ENCODE measurements at places on chromosomes 13 and 19.

- no peak for DNase-seq
These were observed 29.1 kb downstream of the EPS15L1 start for GRCh38 chr19:16442386-16443276.

DNA sequence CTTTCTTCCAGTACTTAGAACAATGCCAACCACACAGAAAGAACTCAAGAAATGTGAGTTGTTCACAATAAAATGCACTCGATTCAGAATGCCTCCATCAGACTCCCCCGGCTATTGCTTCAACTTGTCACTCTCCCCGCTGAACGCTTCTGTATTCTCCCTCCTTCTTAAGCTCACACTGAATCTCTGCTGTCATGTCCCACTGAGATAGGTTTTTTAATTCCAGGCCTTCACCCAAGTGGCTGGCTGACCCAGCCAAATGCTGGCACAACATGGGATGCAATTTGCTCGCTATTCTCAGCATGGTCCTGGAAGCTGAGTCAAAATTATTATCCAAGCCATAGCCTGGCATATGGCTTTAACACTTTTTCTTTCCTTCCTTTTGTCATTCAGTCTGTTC lies 76.8 kb upstream of the SERP2 start:
- DNase-seq, result no peak

DNA sequence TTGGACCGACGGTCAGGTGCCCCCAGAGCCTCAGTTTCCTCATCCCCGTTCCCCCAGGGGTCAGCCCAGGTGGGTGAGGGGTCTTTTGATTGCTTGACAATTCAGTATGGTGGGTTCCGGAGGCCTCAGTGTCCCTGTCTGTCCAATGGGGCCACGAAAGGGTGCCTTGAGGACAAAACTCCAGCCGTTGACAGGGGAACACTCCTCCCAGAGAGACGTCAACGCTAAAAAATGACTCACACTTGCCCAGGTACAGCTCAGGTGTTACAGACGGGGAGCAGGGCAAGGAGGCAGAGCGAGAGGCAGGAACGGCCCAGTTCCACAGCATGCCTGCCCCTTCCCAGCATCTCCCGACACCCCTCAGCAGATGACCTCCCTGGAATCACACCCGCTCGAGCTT lies 1.8 kb downstream of the TNFAIP8L1 start:
- no peak for DNase-seq

- no peak for DNase-seq
These were observed 365.7 kb upstream of the KLHL1 start for GRCh38 chr13:70473907-70474306.

DNA sequence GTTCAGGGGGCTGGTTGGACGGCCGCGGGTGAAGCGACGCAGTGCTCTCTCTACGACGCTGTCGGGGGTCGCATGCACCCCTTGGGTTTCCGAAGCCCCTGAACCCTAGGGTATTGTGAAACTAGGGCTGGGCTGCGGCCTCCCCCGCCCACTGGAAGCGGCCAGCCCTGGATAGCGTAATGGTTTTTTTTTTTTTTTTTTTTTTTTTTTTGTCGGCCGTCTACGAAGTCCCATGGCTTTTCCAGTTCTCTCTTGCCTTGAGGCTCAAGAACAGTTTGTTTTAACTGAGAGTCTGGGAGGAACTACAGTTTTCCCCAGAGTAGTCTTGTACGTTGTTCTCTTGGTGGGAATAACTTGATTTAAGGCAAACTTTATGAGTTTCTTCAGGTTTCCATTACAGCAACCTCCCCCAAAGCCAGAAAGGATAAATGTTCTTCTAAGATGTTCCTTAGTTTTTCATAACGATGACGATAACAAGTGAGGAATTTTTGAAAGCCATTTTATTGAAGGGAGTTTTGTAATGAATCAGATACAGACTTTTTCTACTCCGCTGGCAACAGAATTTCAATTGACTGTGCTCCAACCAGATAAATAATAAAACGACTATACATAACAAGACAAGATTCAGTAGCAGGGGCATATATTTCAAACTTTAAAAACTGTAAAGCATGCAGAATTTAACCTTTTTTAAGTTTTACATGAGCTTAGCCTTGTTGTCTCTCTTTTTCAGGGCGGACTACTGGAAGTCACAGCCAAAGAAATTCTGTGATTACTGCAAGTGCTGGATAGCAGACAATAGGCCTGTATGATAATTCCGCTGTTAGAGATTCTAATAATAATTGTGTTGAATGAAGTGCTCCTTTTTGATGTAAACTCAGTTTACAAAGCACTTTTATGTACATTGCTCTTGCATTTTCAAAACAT lies 867 bp downstream of the WBP4 start:
- no peak for DNase-seq

- no peak for DNase-seq
These were observed 6.2 kb upstream of the EVI5L start for GRCh38 chr19:7823686-7824301.

DNA sequence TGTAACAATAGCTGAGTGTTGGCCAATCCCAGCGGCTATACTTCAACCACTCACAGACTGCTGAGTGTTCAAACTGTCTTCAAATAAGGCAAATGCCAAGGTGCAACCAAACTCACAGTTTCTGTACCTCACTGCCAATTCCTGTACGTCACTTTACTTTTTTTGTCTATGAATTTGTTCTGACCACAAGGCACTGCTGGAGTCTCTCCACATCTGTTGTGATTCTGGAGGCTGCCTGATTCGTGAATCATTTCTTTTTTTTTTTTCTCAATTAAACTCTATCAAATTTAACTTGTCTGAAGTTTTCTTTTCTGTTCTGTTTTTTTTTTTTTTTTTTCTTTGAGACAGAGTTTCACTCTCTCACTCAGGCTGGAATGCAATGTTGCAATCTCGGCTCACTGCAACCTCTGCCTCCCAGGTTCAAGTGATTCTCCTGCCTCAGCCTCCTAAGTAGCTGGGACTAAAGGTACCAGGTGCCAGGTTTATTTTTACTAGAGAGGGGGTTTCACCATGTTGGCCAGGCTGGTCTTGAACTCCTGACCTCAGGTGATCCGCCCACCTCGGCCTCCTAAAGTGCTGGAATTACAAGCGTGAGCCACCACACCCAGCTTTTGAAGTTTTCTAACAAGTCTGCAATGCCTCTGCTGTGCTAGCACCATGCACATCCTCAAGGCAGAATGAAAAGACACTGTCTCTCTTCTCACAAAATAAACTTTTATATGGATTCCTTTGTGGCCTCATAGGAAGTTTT lies 401.7 kb downstream of the IRS2 start:
- DNase-seq, result no peak

GRCh38 chr13:104847922-104848321 lies 1687.5 kb downstream of the EFNB2 start:
- DNase-seq, result no peak

GRCh38 chr13:41407380-41407779 lies 50.0 kb upstream of the RGCC start:
- no peak for DNase-seq

Measured in activated CD4-positive, alpha-beta T cell treated with anti-CD3 and anti-CD28 coated beads for 1 hour (primary cell).